Thoracic aorta (tissue), 2 donors: ENCODE measurements at places on chromosomes 3 and 15.

- no peaks in the 10 kb centered on the region for H3K4me1 ChIP-seq
- H3K36me3 ChIP-seq: no peaks in the 10 kb centered on the region
- H3K4me3 ChIP-seq: no peak overlapping the region
- DNase-seq: no peak
Measured at GRCh38 chr3:27200721-27201489, 168.3 kb downstream of the NEK10 start.

GRCh38 chr3:174495311-174495710 is 363.8 kb upstream of the NAALADL2 start:
- no peak overlapping the region for H3K4me3 ChIP-seq
- peaks cover 3% of the 10 kb centered on the region for H3K4me1 ChIP-seq
- peak overlapping the region; percentile 1 for H3K27ac ChIP-seq
- no peaks in the 10 kb centered on the region for H3K27me3 ChIP-seq
- no peaks in the 10 kb centered on the region for H3K36me3 ChIP-seq

GRCh38 chr15:70436428-70436827 is 326.9 kb downstream of the UACA start:
- H3K4me1 ChIP-seq: no peaks in the 10 kb centered on the region
- no peak overlapping the region for H3K4me3 ChIP-seq
- H3K36me3 ChIP-seq: no peaks in the 10 kb centered on the region
- H3K27me3 ChIP-seq: no peaks in the 10 kb centered on the region
- H3K27ac ChIP-seq: no peak overlapping the region

DNA sequence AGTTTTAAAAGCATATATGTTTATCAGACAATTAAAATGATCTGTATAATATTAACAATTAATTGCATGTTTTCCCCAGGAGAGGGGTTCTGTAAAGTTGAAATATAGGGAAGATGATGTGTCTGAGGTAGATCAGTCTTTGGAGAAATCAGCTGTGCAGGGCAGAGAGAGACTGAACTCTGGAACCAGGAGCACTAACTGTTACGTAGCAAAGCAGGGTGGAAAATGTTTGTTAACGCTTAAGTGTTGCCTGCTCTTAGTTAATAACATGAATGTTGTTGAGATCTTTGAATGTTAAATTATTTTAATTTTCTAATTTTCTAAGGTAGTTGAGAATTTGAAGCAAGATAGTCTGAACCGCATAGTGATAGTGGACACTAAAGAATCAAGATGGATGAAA is 57.5 kb downstream of the NEO1 start:
- H3K4me3 ChIP-seq: no peak overlapping the region
- no peak for DNase-seq
- no peaks in the 10 kb centered on the region for H3K27me3 ChIP-seq
- no peak overlapping the region for H3K27ac ChIP-seq
- no peaks in the 10 kb centered on the region for H3K36me3 ChIP-seq

GRCh38 chr3:46209746-46210470 is 1.8 kb upstream of the CCR1 start:
- no peak overlapping the region for H3K27ac ChIP-seq
- no peaks in the 10 kb centered on the region for H3K36me3 ChIP-seq
- no peak for DNase-seq

DNA sequence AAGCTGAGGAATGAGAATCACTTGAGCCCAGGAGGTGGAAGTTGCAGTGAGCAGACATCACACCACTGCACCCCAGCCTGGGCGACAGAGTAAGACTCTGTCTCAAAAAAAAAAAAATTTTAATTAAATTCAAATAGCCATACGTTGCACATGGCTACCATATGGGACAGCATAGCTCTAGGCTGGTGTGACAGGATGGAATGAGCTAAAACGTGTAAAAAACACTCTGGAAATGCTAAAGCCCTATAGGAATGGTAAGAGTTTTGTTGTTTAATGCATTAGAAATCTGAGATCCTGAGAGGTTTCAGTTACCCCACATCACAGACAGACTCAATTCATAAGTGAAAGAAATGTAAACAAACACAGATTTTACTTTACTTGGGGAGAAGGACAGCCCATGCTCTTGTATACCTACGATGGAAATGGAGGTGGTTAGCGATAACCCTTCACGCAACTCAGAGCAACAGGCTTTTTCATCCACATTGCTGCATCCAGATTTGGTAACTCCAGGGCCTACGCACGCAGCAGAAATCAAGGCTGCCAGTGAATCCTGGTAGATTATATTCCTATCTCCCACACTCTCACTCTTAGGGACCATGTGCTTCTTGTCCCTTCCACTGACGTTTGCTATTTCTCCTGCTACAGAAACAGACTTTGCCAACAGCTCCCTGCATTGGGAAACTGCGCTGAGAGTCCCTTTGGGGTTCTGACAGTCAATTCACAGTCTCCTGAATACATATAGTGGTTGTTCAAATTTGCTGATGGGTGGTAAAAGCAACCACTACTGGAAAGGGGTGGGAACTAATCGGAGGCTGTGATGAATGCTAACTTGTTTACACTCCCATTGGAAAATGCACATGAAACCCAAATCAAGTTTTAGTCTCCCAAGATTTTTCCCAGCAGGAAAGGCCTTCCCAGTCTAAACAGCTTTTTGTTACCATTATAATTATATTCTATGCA is 3.1 kb downstream of the SH3BP5 start:
- no peaks in the 10 kb centered on the region for H3K36me3 ChIP-seq
- peaks cover 61% of the 10 kb centered on the region for H3K4me1 ChIP-seq
- no peak for DNase-seq

- H3K27me3 ChIP-seq: no peaks in the 10 kb centered on the region
- H3K4me1 ChIP-seq: peaks cover 15% of the 10 kb centered on the region
- no peak overlapping the region for H3K4me3 ChIP-seq
- H3K36me3 ChIP-seq: no peaks in the 10 kb centered on the region
- H3K27ac ChIP-seq: peak overlapping the region; percentile 9
Measured at GRCh38 chr15:58147171-58147611, 9.0 kb downstream of the AQP9 start.

- H3K4me1 ChIP-seq: no peaks in the 10 kb centered on the region
- no peak overlapping the region for H3K27ac ChIP-seq
- H3K36me3 ChIP-seq: no peaks in the 10 kb centered on the region
- DNase-seq: no peak
Measured at GRCh38 chr15:80747317-80748053, 31.7 kb upstream of the CEMIP start.

DNA sequence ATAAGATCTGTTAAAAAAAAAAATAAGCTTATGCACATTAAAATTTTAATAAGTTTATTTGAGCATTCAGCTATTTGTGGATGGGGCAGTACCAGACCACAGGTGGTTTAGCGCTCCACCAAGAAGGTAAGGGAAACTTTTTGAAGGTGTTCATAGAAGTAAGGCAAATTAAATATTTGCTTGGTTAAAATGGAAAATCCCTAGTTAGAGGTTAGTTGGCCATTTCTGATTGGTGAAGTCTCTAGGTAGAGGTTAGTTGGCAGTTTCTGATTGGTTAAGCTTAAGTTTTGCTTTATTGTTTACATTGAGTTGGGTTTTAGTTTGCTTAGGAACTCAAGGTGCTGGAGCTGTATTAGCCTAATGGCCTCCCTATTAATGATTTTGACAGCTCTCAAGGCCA is 30.7 kb downstream of the SCN11A start:
- no peaks in the 10 kb centered on the region for H3K27me3 ChIP-seq
- no peaks in the 10 kb centered on the region for H3K36me3 ChIP-seq
- no peak overlapping the region for H3K27ac ChIP-seq
- DNase-seq: no peak
- H3K4me1 ChIP-seq: no peaks in the 10 kb centered on the region

DNA sequence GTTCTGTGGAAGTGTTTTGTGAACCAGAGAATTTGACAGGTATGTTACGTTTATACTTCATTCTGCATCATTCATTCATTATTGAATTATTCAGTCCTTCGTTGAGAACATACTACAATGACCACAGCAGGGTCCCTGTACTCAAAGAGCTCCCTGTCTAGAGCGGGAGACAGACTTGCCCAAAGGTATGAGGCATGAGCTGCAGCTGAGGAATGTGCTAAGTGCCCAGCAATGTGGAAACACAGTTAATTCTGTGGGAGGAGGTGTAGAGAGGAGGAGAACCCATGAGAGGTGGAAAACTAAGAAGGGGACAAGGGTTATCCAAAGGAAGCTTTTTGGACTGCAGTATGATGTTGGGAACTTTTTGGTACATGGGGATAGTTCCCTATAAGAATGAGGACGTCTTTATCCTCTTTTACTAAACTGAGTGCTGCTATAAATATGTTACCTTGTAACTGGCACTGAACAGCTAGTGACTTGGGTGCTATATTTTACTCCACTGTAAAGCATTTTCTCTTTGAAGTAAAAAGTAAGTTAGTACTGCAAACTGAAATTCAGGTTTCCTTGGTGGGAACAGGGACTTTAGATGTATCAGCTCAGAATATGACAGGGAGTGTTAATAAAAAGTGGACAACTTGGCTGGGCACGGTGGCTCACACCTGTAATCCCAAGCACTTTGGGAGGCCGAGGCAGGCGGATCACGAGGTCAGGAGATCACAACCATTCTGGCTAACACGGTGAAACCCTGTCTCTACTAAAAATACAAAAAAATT is 5.7 kb downstream of the SMAD3 start:
- H3K27me3 ChIP-seq: no peaks in the 10 kb centered on the region
- H3K27ac ChIP-seq: no peak overlapping the region
- peaks cover 47% of the 10 kb centered on the region for H3K4me1 ChIP-seq

DNA sequence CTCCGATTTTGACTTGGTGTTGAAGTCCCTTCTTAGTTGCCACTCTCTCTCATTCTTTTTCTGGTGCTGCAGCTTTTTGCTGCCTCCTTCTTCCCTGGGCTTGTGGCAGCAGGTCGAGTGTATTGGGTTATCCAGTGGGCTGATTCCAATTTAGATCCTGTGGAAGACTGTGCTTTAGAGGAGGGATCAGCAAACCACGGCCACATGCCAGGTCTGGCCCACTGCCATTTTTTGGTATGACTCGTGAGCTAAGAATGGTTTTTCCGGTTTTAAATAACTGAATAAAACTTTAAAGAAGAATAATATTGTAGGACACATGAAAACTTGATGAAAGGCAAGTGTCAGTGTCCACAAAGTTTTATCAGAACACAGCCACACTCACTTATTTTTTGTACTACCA is 330.5 kb downstream of the ROBO2 start:
- H3K4me3 ChIP-seq: no peak overlapping the region
- no peaks in the 10 kb centered on the region for H3K27me3 ChIP-seq
- no peak overlapping the region for H3K27ac ChIP-seq
- no peaks in the 10 kb centered on the region for H3K36me3 ChIP-seq

DNA sequence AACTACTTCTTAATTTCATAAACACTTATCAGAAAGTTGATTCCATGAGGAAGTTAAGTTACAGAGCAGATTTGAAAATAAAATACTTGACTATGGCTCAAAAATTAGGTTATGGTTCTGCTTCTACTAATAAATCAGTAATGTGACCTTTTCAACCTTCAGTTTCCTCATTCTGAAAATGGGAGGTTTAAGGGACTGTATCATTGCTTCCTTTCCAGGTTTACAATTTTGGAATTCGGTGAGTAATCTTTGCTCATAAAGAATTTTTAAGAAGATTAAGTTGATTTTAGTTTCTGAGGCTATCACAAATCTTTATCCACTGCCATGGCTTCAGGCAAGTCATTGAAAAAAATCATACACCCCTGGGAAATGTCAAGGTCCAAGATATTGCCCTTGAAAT is 1061.2 kb downstream of the DIPK2A start:
- no peak for DNase-seq
- no peak overlapping the region for H3K4me3 ChIP-seq
- no peak overlapping the region for H3K27ac ChIP-seq
- H3K27me3 ChIP-seq: no peaks in the 10 kb centered on the region
- H3K4me1 ChIP-seq: no peaks in the 10 kb centered on the region

DNA sequence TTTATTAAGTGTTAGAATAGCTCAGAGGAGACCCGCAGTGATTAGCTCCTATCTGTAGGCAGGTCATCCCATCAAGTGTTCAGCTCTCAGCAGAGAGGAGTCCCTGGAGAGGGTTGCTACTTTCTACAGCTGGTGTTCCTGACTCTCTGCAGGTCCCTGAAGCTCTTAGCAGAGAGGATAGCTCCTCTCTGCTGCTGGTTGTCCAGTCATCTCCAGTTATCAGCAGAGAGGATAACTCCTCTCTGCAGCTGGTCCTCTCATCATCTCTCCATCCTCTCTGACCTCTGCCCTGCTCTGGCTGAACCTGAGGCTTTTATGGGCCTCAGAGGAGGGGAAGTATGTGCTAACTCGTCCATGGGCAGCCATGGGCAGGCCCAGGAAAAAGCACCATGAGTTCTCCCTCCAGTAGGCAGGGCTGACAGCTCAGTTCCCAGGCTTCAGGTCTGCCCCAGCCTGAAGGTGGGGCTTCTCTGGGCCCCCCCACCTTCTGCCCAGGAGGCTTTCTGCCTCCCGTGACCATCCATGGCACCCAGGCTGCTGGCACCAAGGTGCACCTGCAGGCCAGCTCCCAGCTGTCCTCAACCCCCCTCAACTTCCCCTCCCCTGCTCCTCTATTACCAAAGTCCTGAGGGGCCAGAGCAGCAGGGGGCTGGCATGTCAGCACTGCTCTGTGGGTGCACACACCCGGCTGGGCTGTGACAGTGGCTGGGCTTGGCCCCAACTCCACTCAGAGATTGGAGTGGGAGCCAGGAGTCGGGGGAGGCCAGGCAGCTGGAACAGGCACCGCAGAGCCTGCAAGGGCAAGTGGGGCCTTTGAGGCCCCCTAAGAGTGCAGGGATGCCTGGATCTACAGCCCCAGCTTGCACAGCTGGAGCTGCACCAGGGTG is 98.9 kb upstream of the FRMD4B start:
- no peak overlapping the region for H3K4me3 ChIP-seq
- H3K4me1 ChIP-seq: no peaks in the 10 kb centered on the region
- H3K27me3 ChIP-seq: no peaks in the 10 kb centered on the region
- no peak for DNase-seq
- no peaks in the 10 kb centered on the region for H3K36me3 ChIP-seq

GRCh38 chr15:52290329-52290728 is 5.3 kb downstream of the MYO5C start:
- peaks cover 5% of the 10 kb centered on the region for H3K4me1 ChIP-seq
- no peaks in the 10 kb centered on the region for H3K36me3 ChIP-seq
- no peaks in the 10 kb centered on the region for H3K27me3 ChIP-seq
- H3K4me3 ChIP-seq: no peak overlapping the region
- no peak for DNase-seq

GRCh38 chr3:43286115-43286840 is at the start of gene SNRK:
TSS of gene SNRK (plus strand) at chr3:43286540. CDS start at chr3:43303204, 16,664 bp downstream.
- DNase-seq: peak; percentile 50
- peaks cover 28% of the 10 kb centered on the region for H3K4me1 ChIP-seq
- no peaks in the 10 kb centered on the region for H3K27me3 ChIP-seq
- no peaks in the 10 kb centered on the region for H3K36me3 ChIP-seq
- peak within 1 kb of the TSS; percentile 66 for H3K27ac ChIP-seq

GRCh38 chr3:76245073-76245472 is 459.7 kb upstream of the ZNF717 start:
- no peaks in the 10 kb centered on the region for H3K36me3 ChIP-seq
- H3K27ac ChIP-seq: no peak overlapping the region
- no peak for DNase-seq
- H3K4me3 ChIP-seq: no peak overlapping the region

- no peaks in the 10 kb centered on the region for H3K27me3 ChIP-seq
- peak overlapping the region; percentile 87 for H3K4me3 ChIP-seq
- no peaks in the 10 kb centered on the region for H3K36me3 ChIP-seq
- H3K27ac ChIP-seq: peak overlapping the region; percentile 87
Measured at GRCh38 chr15:90184119-90184785, 16.9 kb upstream of the SEMA4B start.

GRCh38 chr3:11143476-11143875 is 10.8 kb upstream of the HRH1 start:
- no peaks in the 10 kb centered on the region for H3K36me3 ChIP-seq
- no peak overlapping the region for H3K27ac ChIP-seq
- no peak overlapping the region for H3K4me3 ChIP-seq
- peaks cover 7% of the 10 kb centered on the region for H3K4me1 ChIP-seq
- DNase-seq: no peak

- H3K4me1 ChIP-seq: peaks cover 9% of the 10 kb centered on the region
- H3K27ac ChIP-seq: no peak overlapping the region
- no peaks in the 10 kb centered on the region for H3K36me3 ChIP-seq
- DNase-seq: no peak
Measured at GRCh38 chr3:106844638-106845037, 532.6 kb upstream of the CCDC54 start.
